ENCODE measurements at places on chromosomes 16 and 17.

- DNase-seq = no peak
These were observed 25.8 kb downstream of the SAP30BP start for GRCh38 chr17:75692976-75693375.

DNA sequence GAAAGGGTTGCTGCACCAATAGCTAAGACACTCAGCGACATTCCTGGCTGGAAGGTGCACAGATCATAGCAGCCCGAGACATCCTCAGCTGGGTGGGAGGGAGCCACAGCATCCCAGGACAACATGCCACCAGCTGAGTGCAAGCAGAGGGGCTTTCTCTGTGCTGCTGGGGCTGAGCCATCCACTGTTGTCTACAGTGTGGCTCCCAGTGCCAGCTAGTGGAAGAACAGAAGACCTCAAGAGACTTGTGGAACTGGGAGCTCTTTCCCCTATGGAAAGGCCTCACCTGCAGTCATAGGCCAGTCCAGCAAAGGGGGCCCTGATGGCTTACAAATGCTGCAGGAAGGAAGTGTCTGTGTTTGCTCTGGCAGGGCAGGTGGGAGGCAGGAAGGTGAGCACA, 131.0 kb downstream of the C16orf78 start:
- DNase-seq = no peak

GRCh38 chr17:38705523-38705802, 390 bp downstream of the MLLT6 start:
- DNase-seq = no peak

DNA sequence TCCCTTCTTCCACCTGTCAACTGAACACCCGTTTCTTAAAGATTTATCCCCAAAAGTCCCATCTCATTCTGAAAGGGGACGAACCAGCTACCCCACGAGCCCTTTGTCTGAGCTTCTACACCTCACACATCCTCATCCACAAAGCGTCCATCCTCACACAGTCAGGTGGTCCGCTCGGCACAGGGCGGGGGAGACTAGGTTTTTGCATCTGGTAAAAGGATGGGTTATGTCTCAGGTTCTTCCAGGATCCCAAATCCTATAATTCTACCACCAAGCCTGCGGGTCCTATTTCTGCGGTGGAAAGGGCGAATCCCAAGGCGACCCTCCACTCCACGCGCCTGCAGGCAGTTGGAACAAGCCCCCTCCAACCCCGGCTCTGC, 458 bp downstream of the GFOD2 start:
- DNase-seq = no peak

- no peak for DNase-seq
These were observed 101.8 kb upstream of the METRNL start for GRCh38 chr17:82977606-82978005.

- DNase-seq = no peak
These were observed 4.8 kb upstream of the VAC14 start for GRCh38 chr16:70805787-70806186.

GRCh38 chr17:14197586-14197985, 39.1 kb downstream of the CDRT15 start:
- DNase-seq = no peak

GRCh38 chr16:63230421-63231040, 1194.3 kb upstream of the CDH8 start:
- no peak for DNase-seq

DNA sequence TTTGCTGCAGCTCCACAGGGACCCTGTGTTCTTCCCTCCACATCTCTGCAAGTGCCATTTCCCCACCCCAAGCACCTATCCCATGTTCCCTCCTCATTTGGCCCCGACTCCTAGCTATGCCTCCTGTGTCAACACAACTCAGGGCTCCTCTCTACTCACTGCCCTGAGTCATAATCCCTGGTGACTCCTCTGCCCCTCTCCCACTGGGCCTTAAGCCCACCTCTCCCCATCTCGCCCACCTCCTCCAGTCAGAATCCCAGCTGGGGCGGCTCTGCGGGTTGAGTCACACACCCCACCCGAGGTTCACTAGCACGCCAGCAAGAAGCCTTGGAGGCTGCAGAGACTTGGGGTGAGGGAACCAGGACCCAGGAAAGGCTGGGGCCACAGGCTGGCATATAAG, 346.2 kb downstream of the FOXL1 start:
- no peak for DNase-seq

DNA sequence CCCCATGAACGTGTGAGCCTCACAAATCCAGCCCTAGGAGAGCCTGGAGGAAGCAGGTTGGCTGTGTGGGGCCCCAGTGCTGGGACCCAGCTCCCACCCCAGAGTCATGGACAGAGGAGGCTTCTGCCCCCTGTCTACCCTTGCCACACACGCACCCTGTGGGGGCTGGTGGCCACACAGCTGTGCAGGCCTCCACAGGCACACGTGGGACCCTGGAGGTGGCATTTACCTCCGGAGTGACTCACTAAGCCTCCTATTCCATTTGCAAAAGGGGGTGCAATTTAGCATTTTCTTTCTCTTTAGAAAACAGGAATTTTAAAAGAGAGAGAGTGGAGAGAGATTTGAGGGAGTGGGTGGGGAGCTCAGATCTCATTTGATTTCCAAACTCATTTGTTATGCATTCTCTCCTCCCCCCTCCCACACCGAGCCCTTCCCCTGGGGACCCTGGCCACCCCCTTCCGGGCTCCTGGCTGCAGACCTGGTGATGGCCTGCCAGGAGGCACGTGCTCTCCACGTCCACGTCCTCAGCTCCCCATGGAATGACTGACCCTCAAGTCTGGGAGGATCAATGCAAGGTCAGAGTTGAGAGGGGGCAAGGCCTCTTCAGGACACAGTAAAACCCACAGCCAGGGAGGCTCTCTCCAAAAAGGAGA, 6.8 kb downstream of the PITPNM3 start:
- no peak for DNase-seq

GRCh38 chr17:74213861-74214391, 555 bp downstream of the TTYH2 start:
- peak; percentile 50 for DNase-seq

DNA sequence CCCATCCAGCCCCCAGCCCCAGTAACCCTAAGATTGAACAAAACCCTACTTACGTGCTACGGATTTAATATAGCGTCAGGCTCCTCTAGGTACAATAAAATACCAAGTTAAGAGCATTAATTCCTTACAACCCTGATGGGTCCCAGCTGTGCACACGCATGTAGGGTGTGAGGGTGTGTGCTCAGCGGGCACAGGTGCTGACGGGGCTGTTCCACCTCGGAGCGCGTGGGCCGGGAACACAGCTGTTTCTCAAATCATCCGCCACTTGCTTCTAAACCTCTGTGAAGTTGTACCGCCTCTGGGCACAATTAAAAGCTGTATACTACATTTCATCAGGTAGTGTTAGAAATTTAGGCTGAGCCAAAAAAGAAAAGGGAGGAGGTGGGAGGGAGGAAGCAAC, 478.6 kb downstream of the MAF start:
- no peak for DNase-seq

- DNase-seq = no peak
These were observed 98.2 kb downstream of the ADAMTS18 start for GRCh38 chr16:77336637-77337036.

- DNase-seq = no peak
These were observed 10.9 kb upstream of the TMEM98 start for GRCh38 chr17:32917081-32917480.

- peak; percentile 48 for DNase-seq
These were observed 623 bp downstream of the MBTPS1 start for GRCh38 chr16:84115919-84116719.

GRCh38 chr17:17714261-17714866, 33.1 kb downstream of the RAI1 start:
- DNase-seq = peak; percentile 75

DNA sequence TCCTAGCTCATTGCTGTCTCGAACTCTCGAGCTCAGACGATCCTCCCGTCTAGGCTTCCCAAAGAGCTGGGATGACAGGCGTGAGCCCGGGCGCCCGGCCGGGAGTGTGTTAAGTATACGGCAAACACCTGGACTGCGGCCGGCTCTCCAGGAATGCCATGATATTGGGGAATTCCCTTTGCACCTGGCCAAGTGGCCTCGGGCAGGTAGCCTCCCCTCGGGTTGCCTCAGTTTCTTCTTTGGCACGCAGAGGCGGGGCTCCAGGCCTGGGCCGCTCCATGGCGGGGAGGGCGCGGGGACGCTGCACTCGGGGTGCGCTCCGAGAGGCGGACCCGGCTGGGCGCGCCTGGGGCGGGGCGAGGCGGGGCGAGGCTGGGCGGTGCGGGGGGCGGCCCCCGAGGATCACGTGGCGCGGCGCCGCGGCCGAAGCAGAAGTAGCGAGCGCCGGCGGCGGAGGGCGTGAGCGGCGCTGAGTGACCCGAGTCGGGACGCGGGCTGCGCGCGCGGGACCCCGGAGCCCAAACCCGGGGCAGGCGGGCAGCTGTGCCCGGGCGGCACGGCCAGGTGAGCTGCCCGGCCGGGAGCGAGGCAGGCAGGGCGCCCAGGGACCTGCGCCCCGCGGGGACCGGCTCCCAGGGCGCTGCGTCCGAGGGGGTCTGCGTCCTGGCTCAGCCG, at the start of gene PLCG2:
PLCG2 (plus strand) TSS at position 431 of the 675 bp plus-strand sequence. CDS start 6,699 bp downstream, outside the sequence.
- peak; percentile 59 for DNase-seq

DNA sequence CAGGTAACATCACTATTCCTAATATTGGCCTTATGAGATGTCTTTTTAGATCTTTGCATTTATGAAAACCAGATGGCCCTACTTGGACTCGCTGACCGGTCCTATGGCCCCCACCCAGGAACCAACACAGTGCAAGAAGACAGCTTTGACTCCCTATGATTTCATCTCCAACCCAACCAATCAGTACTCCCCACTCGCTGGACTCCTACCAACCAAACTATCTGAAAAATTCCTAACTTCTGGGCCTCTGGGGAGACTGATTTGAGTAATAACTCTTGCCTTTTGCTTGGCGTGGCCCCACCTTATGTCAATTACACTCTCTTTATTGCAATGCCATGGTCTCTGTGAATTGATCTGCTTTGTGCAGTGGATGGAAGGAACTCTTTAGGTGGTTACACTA, 828.9 kb downstream of the CDH11 start:
- DNase-seq = no peak

GRCh38 chr17:2485543-2485942, 26.1 kb downstream of the METTL16 start:
- no peak for DNase-seq

Measured in HL-60 (cell line).